Activated naive CD4-positive, alpha-beta T cell (primary cell): ENCODE measurements at places on chromosomes 1 and 21.

DNA sequence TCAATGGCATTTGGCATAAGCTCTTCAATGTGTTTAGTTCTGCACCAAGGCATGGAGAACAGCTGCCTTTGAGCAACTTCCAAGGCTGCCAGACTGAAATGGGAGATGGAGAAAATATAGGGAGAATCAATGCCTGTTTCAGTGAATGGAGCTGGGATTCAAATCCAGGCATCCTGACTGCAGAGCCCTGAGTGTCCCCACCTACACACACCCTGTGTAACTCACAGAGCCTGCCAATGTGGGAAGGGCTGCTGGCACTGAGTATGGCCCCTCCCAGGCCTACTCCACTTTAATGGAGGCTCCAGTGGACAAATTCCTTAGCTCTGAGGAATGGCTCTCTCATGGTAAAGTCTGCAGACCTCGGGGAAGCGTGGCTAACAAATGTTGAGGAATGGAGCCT lies 145.6 kb upstream of the TNR start:
- no peak for DNase-seq

DNA sequence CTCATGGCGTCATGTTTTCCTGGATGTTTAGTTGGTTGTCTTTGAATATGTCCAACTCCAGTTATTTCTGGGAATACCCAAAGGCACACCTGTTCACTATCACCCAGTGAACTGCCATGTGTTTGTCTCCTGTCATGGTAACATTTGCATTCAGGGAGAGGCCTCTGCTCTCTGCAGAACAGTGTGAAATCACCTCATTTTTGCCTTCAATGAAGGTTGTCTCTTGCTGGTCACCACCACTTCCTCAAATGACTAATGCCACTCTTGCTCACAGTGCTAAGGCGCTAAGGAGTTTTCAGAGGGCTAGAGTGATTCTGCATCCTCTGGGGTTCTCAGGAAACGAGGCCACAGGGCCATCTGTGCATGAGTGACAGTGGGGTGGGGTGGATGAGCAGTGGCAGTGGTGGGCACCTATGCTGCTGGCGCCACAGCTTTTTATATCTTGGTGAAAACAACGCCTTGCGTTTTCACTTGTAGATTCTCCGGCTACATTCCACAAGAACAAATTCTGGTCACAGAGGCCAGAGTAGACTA lies 60.0 kb upstream of the ATP5PO start:
- DNase-seq: no peak

GRCh38 chr1:40317394-40318074 lies 448 bp upstream of the COL9A2 start:
- DNase-seq: no peak

DNA sequence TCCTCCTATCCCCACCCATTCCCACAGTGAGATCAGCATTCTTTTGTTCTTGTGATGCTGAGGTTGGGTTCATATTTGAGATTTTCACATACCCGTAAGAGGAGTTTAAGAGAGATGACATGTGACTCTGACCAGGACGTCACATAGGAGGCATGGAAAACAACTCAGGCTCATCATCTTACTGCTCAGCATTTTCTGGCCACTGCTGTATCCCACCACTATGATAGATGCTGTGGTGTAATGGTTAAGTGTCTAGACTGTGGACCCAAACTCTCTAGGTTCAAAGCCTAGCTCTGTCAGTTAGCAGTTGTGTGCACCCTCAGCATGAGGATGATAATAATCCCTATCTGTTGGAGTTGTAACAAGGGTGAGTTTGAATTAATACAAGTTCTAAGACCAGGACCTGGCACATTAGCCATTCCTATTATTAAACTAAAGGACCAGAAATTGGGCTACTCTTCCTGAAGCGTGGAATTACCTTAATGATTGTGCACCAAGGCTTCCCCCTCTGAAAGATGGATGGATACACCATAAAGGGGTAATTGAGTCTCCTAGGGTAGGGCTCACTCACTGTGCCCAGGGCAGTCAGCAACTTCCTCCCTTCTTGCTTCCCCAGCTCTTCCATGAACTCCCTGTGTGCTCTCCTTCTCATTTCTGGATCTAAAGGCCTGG lies 40.9 kb downstream of the LGR6 start:
- DNase-seq: no peak

DNA sequence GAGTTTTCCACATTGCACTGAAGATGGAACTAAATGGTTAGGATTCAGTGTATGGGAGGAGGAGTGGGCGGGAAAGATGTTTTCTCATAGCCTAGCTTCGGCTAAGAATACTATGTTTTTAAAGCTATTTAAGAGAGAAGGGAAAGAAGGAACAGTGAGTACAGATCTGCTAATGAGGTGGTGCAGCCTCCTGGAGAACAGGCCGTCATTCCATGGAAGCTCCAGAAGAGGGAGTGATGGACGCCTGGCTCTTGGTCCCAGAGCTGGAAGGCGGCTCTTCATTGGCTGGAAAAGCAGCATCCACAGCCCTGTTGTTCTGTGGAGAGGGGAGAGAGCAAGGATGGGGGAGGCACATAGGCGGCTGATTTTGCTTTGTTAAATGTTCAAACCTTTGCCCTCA lies 6.9 kb downstream of the CAMK1G start:
- no peak for DNase-seq

DNA sequence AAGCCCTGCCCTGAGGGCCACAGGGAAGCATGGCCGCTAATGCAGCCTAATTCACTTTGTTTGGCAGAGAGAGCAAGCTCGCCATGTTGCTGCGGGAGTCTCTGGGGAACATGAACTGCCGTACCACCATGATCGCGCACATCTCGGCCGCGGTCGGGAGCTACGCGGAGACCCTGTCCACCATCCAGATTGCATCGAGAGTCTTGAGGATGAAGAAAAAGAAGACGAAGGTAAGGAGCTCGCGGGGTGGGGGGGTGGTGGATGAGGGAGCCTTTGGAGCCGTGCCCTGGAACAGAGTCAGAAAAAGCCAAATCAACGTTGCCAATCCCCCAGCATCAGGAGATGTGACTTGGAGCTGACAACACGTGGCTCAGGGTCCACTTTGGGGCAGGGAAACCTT lies 529.4 kb downstream of the KIF26B start:
- no peak for DNase-seq

GRCh38 chr21:26849428-26850115 lies 4.4 kb upstream of the ADAMTS1 start:
- no peak for DNase-seq

GRCh38 chr1:206100226-206100815 lies 16.9 kb downstream of the AVPR1B start:
- DNase-seq: no peak

DNA sequence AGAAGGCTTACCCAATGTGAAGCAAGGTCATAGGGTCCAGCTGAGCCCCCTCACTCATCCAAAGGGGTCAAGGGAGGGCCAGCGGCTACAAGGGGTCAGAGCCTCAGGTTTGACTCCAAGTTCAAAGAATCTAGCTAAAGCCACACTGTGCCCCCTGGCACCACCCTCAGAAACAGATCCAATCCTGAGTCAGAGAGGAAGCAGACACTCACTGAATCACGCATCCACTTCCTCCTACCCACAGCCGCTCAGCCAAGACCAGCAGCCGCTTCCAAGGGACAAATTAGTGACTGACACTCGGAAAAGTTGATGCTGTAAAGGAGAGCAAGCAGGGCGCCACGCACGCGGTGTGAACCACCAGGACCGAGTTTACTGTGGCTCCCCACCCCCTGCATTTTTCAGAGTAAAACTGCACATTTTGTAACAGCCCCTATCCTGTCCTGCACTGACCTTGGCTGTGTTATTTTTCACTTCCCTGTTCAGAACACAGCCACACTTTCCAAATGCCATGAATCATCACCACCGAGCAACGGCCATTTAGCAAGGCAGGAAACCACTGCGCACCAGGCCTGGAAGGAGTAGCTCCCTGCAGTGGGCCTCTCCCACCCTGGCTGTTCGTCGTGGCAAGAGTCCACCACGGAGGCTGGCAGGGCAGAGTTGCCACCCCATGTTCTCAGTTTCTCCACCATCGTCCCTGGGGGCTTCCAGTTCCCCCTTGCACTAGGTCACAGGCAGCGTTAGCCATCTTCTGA lies 147.8 kb downstream of the TOMM20 start:
- DNase-seq: peak; percentile 19

DNA sequence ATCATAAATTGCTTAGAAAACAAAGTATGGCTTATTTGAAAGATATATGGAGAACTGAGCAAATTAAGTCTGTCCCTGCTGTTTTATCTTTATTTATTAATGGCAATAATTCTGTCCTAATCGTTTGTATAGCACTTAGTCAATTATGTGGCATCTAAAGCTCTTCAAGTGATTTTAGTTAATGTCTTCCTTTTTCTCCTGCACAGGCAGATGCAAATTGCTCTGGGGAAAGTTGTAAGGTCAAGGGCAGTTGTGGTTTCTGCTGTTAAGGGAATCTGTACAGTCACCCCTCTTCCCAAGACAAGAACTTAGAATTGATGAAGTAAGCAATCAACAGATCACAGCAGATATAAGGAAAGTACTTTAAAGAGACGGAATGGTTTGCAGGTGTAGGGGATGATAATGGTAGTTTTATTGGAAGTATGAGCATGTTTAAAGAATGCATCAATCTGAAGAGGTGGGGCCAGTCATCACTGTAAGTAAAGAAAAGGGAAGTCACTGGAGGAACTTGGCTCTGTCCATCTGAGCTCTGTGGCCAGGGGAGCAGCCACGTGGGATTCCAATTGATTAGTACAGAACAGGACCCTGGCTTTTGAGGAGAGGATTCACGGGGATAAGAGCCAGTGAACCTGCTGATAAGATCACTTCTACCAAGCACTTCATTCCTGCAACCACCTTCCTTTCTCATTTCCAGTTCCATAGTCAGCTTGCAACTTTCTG lies 116.0 kb upstream of the KCNJ6 start:
- no peak for DNase-seq

GRCh38 chr1:20555025-20555757 lies 2.8 kb downstream of the FAM43B start:
- DNase-seq: no peak

DNA sequence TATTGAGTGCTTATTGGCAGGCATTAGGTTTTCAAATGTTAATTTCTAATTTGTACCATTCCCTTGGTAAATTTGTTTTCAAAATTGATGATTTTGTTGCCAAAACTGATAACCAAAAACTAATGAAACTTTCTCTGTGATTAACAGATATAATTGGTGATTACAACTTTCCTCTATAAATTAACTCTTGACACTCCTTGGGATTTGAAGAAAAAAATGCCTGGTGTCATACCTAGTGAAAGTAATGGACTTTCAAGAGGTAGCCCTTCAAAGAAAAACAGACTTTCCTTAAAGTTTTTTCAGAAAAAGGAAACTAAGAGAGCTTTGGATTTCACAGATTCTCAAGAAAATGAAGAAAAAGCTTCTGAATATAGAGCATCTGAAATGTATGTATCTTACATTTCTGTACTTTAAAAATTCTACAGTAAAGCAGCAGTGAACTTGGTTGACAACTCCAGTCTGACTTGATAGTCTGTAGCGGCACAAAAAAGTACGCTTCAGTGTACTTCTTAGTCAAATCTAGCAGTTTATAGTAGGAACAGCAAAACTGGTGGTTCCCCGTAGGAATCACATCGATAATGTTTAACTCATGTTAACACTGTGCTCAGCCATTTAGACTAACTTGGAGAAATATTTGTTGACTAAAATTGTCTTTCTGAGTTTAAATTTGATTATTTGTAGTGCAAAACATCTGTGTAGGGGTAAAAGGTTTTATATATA lies 3.0 kb downstream of the USP1 start:
- no peak for DNase-seq

GRCh38 chr1:207398986-207399385 lies 55.1 kb upstream of the CR2 start:
- DNase-seq: no peak

DNA sequence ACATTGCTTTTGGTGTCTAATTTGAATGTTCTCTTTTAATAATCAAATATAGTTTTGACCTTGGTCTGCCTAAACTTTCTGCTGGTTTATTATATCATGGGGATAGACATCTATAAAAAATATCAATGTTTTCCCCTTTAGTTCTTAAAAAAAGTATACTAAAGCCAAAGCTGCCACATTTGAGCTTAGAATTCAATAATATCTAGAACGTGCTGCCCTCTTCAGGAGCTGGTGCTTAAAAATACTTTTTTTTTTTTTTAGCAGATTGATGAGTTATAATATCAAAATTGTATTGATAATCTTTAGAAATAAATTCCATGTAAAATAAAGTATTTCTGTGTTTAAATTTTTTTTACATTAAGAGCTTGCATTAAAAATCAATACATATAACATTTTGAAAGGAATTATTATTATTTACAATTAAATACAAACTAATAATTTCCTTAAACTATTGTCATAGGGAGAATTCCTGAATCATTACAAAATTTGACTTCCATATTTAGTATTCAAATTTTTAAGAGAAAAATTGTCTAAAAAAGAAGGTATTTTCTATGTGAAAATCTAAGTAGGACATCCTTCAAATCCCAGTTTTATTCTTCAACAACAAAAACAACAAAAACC lies 40.1 kb upstream of the ADGRL2 start:
- DNase-seq: no peak

DNA sequence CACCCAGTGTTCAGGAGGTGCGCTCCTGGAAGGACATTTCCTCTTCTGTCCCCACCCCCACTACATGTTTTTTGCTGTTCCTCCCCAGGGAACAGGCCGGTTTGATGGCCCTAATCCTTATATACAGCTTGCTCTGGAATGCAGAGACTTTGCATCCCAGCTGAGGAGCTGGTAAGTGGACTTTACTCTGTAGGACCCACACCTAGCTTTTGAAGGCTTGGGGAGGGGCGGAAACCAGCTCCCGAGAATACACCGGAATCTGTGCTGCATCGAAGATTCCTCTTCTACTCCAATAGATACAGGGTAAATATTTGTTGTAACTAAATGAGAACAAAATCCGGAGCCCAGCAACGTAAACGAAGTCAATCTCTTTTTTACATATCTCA lies 1.2 kb upstream of the CGN start:
- DNase-seq: no peak

DNA sequence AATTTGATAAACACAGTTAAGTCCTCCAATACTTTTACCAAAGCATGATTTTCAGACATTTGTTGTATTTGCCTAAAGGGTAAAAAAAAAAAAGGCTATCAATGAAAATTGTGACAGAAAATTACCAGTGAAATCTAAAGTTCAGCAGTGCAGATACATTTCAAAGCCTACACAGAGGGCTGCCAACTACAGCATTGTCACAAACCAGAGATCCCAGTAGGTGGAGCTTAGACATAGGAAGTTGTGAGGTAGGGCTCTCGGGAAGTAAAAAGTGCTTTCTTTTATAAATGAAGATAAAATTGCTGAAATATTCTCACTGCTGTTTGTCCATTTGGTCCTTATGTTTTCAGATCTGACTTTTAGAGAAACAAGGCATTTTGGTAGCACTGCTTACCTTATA lies 123.0 kb downstream of the DYRK1A start:
- DNase-seq: no peak

- no peak for DNase-seq
These were observed 243.7 kb upstream of the DPYD start for GRCh38 chr1:98164509-98164908.

DNA sequence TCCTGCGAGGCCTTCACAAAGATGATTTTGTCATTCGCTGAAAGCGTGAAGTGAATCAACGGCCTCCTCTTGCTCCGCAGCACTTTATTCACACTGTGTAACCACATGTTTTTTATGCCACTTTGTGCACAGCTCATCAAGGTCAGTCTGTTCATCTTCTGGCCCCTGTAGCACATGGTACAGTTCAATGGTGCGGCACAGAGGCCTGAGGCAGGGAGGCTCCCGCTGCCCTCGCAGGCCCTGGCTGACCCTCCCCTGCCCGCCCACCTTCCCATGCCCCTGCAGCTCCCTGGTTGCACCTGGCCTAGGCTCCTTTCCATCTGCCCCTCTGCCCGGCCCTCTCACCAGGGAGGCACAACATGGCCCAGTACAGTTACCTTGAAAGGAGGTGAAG lies 87.5 kb downstream of the CD247 start:
- DNase-seq: no peak
